Dermis lymphatic vessel endothelial cell (primary cell): ENCODE measurements at places on chromosomes 4 and X. TPM values are rescaled to one million over a fixed set of nuclear protein-coding genes. Genes with fewer than 3 reads are reported as not detected.

The MTNR1A gene
- not detected in 2 replicates for total RNA-seq

The SHROOM4 gene
- 18.5 and 23.6 TPM in 2 replicates for total RNA-seq

The FMR1NB gene
- not detected in 2 replicates for total RNA-seq

The KLHL4 gene
- total RNA-seq, result 126 and 135 TPM in 2 replicates

The NPY2R gene
- not detected in 2 replicates for total RNA-seq

The MAGEH1 gene
- total RNA-seq, result 13.3 and 15.2 TPM in 2 replicates

The OTUD4 gene
- total RNA-seq, result 21.3 and 23.3 TPM in 2 replicates

The GPR143 gene
- 2.0 and 4.4 TPM in 2 replicates for total RNA-seq

The APBB2 gene
- total RNA-seq, result 27.5 and 36.0 TPM in 2 replicates

The GUCY1A1 gene
- total RNA-seq, result 41.5 and 163 TPM in 2 replicates

The OTC gene
- 0.17 and 0.22 TPM in 2 replicates for total RNA-seq

The ATP11C gene
- total RNA-seq, result 106 and 111 TPM in 2 replicates

The ATP1B4 gene
- total RNA-seq, result not detected in 2 replicates

The DDIT4L gene
- total RNA-seq, result 2.2 and 2.8 TPM in 2 replicates

The PARM1 gene
- total RNA-seq, result under 0.01 and 0.11 TPM in 2 replicates

The CT55 gene
- total RNA-seq, result not detected in 2 replicates

The ZC4H2 gene
- total RNA-seq, result 2.8 and 3.4 TPM in 2 replicates

The GABRE gene
- 28.4 and 32.2 TPM in 2 replicates for total RNA-seq

The GPR119 gene
- not detected in 2 replicates for total RNA-seq

The SPP1 gene
- not detected in 2 replicates for total RNA-seq

The NEIL3 gene
- 1.7 and 1.9 TPM in 2 replicates for total RNA-seq

The PDZD4 gene
- total RNA-seq, result 0.33 and 0.43 TPM in 2 replicates

The PORCN gene
- total RNA-seq, result 4.6 and 6.1 TPM in 2 replicates

The F8A1 gene
- 1.7 and 2.1 TPM in 2 replicates for total RNA-seq

The SERPINA7 gene
- total RNA-seq, result not detected in 2 replicates

The PPBP gene
- total RNA-seq, result not detected in 2 replicates

The MXRA5 gene
- under 0.01 TPM in 1 of 2 replicates, not detected in the other for total RNA-seq

The CEP44 gene
- total RNA-seq, result 8.1 and 12.5 TPM in 2 replicates

The ZFYVE28 gene
- 2.4 and 3.7 TPM in 2 replicates for total RNA-seq

The ASB5 gene
- total RNA-seq, result under 0.01 TPM in 1 of 2 replicates, not detected in the other

The CT45A5 gene
- not detected in 2 replicates for total RNA-seq

The SMS gene
- 156 and 170 TPM in 2 replicates for total RNA-seq

The SYNPO2 gene
- total RNA-seq, result 0.11 and 0.52 TPM in 2 replicates

The PUDP gene
- total RNA-seq, result 7.3 and 11.2 TPM in 2 replicates

The RENBP gene
- 29.9 and 44.2 TPM in 2 replicates for total RNA-seq

The ATP5ME gene
- total RNA-seq, result 173 and 199 TPM in 2 replicates

The UNC5C gene
- total RNA-seq, result not detected in 2 replicates

The VCX gene
- total RNA-seq, result not detected in 2 replicates

The AKAP14 gene
- total RNA-seq, result not detected in 2 replicates

The CAPN6 gene
- not detected in 2 replicates for total RNA-seq

The C4orf17 gene
- not detected in 2 replicates for total RNA-seq

The PYURF gene
- 70.9 and 95.6 TPM in 2 replicates for total RNA-seq

The UCHL1 gene
- 13.0 and 71.6 TPM in 2 replicates for total RNA-seq

The TDO2 gene
- not detected in 2 replicates for total RNA-seq

The RTL3 gene
- not detected in 2 replicates for total RNA-seq

The SPACA5 gene
- not detected in 2 replicates for total RNA-seq

The PQBP1 gene
- 73.4 and 80.2 TPM in 2 replicates for total RNA-seq

The WNK3 gene
- total RNA-seq, result 0.22 and 0.26 TPM in 2 replicates

The CRMP1 gene
- 1.2 and 2.4 TPM in 2 replicates for total RNA-seq

The IL21 gene
- not detected in 2 replicates for total RNA-seq

The NKX1-1 gene
- total RNA-seq, result not detected in 2 replicates

The CCDC120 gene
- 0.52 and 0.54 TPM in 2 replicates for total RNA-seq

The SSX1 gene
- total RNA-seq, result not detected in 2 replicates

The HPGDS gene
- total RNA-seq, result not detected in 2 replicates

The FGF13 gene
- 21.0 and 26.6 TPM in 2 replicates for total RNA-seq

The REELD1 gene
- total RNA-seq, result not detected in 2 replicates

The NXF2B gene
- not detected in 2 replicates for total RNA-seq

The BLOC1S4 gene
- total RNA-seq, result 10.0 and 10.3 TPM in 2 replicates
